Peyer's patch (tissue), 4 donors: ENCODE measurements at places on chromosomes 3 and 15. TPM values are rescaled to one million over a fixed set of nuclear protein-coding genes. Genes with fewer than 3 reads are reported as not detected.

RASGRP1 gene
- total RNA-seq, result 2.1 TPM

NSUN3 gene
- 19.7 TPM for total RNA-seq

DNA sequence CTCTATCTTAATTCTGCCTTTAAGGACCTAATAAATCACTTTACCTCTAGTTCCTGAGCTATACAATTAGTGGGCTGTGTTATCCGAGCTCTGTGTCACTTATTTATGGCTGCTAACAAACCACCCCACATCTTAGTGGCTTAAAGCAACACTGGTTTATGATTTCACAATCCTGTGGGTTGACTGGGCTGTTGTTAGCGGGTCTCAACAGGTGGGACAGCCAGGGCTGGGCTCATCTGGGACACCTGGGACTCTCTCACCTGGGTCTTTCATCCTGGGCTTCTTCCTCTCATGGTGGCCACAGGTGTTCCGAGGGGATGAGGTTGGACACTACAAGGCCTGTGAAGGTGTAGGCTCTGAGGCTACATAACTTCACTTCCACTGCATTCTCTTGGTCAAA is 35.8 kb upstream of the CHST2 start:
- no peak for DNase-seq

DNA sequence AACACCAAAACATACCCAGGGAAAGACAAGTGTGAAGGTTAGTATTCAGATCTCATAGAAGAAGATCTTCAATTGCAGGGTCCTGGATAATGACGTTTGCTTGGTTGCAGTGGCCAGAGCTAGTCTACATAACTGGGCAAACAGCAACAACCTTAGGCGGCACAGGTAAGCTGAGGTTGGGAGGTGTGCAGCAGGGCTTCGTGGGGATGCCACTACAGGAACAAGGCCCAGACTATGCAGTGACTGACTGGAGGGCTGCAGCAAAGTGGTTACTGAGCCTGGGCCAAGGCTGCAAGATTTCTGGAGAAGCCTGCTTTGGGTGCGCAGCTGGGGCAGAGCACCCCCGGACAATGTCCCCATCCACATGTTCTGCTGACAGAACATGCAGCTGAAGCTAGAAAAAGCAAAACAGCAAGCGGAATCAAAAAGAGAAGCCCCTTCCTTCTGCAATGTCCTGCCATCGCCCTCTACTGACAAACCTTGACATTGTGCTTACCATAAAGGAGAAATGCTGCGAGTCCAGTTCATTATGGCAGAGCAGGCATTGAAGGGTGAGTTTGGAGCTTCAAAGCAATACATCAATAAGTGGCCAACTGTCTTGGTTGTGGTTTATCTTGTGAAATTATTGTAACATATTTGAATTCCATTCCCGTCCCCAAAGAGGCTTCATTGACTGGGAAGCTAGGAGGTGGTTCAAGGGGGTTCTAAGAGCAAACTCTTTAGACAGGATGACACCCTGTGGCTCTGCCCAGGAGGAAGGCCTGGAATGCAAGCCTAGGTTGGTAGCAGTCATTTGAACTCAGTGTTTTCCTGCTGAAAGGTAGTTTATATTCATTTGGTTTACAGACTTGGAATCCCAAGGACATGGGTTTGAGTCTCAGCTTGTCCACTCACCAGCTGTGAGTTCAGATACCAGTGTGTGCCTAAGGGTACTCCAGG is 217.0 kb downstream of the PDCD6IP start:
- no peak for DNase-seq

DNA sequence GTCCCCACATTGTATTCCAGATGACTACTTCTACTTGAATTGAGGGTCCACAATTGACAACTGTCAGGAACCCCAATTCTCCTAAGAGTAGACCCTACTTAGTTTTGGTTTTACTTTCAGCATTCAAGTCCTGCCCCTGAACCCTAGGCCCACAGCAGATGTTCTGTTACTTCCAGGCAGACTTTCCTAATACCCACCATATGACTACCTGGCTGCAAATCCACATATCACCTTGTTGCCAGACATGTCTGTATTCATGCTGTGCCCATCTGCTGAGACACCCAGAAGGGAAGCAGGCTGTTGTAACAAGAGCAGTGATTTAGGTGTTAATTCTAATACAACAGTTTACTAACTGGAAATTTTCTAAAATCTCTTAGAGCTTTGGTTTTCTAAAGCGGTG is 235.1 kb upstream of the CCDC54 start:
- DNase-seq, result no peak

DNA sequence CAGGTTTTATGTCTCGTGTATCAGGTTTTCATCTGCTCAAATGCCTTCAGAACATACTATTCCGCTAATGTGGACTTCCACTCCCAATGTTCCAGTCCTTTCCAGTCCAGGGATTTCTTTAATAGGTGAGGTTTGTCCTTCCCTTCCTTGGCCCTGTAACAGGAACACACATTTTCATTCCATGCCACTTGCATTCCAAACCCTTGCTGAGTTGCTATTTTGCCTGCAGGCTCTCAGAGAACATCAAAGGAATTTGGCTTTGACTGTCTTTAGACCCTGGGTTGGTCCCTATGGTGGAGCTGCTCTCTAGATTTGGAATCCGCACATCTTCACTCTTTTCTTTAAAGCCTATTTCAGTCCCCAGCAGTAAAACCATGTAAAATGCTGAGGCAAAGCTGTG is 12.3 kb upstream of the ALCAM start:
- DNase-seq, result no peak

DNA sequence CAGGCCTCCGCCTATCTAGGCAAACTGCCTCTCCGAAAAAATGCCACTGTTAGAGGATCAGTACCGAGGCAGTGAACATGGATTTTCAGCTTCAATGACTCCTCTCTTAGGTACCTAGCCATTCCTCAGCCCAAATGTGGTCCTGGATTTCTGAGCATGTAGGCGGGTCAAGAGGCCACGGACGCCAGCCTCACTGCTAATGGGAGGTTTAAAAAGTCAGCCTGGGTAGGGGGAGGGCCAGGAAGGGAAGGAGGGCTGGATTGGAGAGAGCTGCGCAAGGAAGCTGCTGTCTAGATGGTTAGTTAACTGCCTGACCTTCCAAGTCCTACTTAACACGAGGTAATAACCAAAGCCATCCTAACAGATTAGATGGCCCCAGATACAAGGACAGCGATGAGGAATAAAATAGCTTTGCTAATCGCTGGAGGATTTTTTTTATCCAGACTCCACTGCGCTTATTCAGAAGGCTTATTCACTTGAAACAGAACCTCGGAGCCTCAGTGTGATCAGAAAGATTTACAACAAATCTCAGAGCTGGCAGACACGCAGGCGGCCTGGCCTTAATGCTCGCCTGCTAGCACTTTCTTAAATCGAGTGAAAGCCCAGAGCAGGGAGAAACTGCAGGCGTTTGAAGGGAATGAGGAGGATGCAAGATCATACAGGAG is 34.3 kb downstream of the TLE3 start:
- no peak for DNase-seq

FAM43A gene
- 27.5 TPM for total RNA-seq

GRCh38 chr3:45134758-45135521 is 11.2 kb downstream of the CDCP1 start:
- DNase-seq, result no peak

- DNase-seq, result no peak
These were observed 760.6 kb downstream of the EDEM1 start for GRCh38 chr3:5948084-5948483.

C3orf70 gene
- 4.1 TPM for total RNA-seq

- no peak for DNase-seq
These were observed 232.5 kb downstream of the SQOR start for GRCh38 chr15:45867281-45867680.

ADPRH gene
- 0.35 TPM for total RNA-seq

- no peak for DNase-seq
These were observed 136.4 kb downstream of the B3GALNT1 start for GRCh38 chr3:160968761-160969160.
